ENCODE measurements at places on chromosomes 4 and X.

GRCh38 chr4:163693211-163693610, 198.7 kb downstream of the TMA16 start:
- DNase-seq = no peak

DNA sequence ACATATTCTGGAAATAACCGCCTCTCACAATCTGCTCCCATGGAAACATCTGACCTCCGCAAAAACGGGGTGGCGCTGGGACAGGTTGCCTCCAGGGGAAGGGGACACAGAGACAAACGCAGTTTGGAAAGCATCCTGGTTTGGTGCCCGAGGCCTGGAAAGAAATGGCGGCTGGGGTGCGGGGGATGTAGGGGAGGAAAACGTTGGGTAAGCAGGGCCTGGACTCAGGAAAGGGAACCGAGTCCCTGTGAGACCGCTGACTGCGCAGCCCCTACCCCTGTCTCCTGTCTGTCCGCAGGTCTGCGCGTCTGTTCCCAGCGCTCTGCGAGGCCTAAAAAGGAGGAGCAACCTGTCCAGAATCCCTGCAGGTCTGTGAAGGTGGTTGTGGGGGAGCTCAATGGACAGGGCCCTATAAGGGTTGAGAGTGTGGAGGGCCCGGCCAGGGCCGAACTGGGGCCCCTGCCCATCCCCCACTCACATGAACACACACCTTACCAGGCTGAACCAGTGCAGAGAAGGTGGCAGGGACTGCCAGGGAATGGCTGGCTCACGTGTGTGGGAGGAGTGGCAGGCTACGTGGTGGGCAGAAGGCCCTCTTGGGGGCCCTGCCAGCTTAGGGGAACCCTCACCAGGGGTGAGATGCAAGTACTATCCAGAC, 672 bp downstream of the TCEAL3 start:
- DNase-seq = no peak

DNA sequence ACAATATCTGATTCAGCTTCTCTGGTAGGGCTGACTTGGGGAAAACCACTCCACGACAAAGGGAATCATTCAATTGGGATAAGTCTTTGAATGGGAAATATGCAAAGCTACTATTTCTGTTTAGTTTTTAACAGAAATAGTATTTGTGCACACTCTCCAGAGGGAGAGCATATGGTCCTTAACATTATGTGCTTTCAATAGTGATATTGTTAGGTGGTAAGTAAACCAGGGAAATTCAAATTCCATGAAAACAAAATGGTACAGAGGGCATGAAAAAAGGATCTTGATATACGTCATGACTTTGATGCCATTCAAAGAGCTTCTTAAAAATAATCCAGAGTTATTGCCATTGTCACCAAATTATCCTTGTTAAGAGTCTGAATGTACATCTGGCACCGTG, 47.1 kb upstream of the CITED1 start:
- no peak for DNase-seq

- DNase-seq = no peak
Observed at GRCh38 chr4:168019921-168020320, 72.4 kb upstream of the ANXA10 start.

DNA sequence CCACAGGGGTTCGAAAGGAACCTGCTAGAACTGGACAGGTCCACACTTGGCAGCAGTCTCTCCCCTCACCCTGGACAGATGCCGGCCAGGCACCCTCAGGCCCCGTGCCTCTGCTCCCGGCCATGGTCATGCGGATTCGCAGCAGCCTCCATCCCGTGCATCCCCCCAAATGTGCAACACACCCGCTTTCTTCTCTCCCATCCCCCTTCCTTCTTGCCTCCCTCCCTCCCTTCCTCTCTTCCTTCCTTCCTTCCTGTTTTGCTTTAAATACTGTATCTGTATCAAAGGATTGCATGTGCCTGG, 35.0 kb upstream of the HMX1 start:
- DNase-seq = no peak

- DNase-seq = no peak
Observed at GRCh38 chr4:182478475-182478874, 235.3 kb downstream of the TENM3 start.

DNA sequence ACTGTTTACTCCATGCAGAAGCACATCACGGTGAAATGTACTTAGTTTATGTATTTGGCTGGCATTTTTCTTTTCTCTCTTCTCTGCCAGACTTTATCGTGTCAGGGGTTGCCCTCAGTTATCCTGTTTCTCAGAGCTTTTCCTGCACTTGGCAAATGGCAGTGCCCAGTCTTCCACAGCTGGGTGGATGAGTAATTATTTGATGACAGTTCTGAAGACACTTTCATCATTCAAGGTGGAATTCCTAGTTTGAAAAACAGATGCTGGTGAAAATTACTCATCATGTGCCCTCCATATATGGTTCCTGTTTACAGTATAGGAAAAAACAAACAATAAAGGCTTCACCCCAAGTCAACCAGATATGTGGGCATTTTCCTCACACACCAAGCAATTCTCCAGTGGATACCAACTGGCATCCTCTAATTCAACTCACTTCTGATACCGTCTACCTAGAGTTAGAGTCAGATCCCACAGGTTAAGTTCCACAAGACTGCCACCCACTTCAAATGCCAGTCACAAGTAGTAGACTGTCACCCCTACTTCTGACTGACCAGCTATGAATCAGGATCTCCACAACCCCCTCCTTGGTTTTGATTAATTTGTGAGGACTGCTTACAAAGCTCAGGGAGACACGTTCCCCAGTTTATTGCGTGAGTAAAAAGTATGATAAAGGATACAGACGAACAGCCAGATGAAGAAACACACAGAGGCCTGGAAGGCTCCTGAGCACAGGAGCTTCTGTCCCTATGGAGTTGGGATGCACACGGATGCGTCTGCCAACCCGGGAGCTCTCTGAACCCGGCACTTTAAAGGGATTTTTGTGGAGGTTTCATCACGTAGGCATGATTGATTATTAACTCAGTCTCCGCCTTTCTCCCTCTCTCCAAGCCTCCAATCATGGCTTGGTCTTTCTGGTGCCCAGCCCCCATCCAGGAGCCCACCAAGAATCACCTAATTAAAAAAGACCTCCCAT, 72.9 kb downstream of the CLDN34 start:
- no peak for DNase-seq

GRCh38 chrX:153305972-153306371, 15.6 kb downstream of the PNMA6F start:
- DNase-seq = no peak

DNA sequence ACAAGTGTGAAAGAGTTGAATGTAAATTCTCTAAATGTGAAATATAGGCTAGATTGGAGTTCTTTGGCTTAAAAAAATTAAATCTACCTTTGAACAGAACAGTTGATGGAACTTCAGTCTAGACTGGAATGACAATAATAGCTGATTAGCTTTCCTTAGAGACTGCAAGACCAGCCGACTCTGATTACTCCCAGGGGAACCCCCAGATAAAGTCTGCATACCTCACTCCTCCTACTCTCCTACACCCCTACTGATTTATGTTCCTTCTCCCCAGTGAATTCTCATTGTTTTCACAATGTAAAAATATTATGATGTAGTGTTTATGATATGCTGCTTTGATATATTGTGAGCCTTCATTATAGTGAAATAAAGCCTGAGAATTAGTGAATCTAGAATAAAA, 241.3 kb downstream of the CFAP299 start:
- DNase-seq = no peak

- no peak for DNase-seq
Observed at GRCh38 chrX:47129899-47130358, 14.6 kb downstream of the NDUFB11 start.

- no peak for DNase-seq
Observed at GRCh38 chrX:153827903-153828302, 2.4 kb downstream of the PDZD4 start.

GRCh38 chr4:165464813-165465381, 86.1 kb downstream of the CPE start:
- no peak for DNase-seq

DNA sequence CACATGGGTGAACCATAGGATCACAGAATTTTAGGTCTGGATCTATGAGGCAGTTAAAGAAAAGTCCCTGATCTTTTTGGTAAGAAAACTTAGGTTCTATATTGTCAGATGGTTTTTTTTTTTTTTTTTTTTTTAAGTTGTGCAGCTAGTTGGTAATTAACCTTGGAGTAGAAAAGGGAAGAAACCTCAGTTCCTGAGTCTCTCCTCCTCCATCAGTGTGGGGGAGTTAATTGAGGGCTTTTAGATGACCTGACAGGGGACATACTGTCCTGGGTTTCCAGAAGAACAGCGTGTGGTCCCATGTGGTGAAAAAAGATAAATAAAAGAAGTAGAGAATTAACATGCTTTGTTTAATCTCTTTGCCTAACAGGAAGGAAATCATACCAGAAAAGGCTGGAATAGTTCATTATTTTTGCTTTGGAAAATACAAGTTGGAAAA, 123.7 kb downstream of the ARHGAP10 start:
- DNase-seq = no peak

DNA sequence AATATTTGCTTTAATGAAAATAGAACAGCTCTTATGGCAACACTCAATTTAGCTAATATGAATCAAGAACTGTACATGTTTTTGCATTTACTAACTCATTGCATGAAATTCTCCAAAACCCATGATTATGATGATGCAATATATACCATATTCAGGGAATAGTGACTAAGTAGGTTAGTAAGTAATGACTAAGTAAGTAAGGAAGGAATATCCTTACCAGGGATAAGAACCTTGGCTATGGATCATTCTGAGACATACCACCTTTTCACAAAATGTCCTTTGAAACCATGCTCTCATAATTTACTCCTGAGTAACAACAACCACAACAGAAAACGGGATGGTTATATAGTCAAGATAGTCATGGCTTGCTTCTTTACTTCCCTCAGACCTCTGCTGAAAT, 1513.0 kb downstream of the STIM2 start:
- DNase-seq = no peak

DNA sequence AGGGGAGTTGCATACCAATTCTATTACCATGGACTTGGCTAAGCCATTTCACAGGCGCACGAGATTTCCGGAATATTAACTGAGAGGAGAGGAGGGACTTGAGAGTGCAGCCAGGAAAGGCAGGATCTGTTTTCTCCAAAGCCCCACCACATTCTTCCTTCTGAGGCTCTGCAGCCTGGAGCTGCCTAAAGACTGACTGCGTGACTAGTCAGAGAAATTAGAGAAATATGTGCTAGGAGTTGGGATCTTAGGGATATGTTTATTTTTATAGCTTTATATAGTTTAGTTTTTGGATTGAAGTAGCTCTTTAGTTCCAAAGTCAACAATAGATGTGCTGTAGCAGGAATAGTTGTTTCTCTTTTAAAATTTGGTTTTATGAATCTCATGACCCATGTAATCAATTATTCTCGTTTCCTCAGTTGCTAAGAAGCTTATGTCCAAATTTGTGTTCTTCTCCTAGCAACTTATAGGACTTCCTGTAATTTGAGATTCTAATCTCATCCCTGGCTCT, 300.1 kb upstream of the DDX53 start:
- no peak for DNase-seq

GRCh38 chr4:139849219-139849618, 183.6 kb downstream of the MGST2 start:
- DNase-seq = no peak

DNA sequence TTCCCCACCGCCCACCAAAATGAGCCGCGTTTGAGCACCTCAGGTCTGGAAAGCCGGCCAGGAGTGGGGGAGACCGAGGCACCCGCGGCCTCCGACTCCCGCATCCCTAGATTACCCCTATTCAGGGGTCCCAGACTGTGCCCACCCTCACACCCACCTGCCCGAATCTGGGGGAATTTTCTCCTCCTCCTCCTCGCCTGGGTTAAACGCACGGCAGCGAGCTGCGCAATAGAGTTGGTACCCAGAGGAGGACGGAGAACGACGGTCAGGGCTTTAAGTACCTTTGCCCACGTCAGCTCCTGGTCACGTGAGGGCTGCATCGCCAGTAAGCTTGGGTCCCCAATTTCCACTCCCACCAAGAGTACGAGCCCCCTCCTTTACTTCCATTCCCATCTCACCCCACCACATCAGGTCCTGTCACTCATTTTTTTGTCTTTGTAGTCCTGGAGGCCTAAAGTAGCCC, at the start of gene ARMCX2:
ARMCX2 (minus strand) TSS at position 250 of the 463 bp plus-strand sequence. CDS start 2,262 bp downstream, outside the sequence.
- no peak for DNase-seq

DNA sequence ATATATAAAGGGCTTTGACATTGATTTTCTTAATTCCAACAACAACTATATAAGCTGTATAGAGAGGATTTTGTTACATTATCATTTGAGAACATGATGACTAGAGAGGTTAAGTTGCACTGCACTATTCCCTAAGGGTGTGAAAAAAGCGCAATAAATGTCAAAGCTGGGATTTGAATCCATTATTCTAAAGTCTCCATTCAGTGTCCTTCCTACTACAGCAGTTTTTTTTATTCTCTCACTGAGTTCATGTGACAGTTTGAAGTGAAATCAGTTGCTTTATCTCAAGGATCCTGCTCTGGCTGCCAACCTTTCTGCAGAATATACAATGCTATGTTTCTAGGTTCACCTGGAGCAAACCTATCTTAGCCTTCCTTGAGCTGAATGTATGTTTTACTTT, 177.5 kb downstream of the ANKRD50 start:
- no peak for DNase-seq

GRCh38 chr4:43411226-43411625, 518.7 kb downstream of the GRXCR1 start:
- no peak for DNase-seq

GRCh38 chrX:66014084-66014483, 25.8 kb downstream of the VSIG4 start:
- DNase-seq = no peak

- no peak for DNase-seq
Observed at GRCh38 chrX:153445106-153445855, 575 bp downstream of the TREX2 start.

DNA sequence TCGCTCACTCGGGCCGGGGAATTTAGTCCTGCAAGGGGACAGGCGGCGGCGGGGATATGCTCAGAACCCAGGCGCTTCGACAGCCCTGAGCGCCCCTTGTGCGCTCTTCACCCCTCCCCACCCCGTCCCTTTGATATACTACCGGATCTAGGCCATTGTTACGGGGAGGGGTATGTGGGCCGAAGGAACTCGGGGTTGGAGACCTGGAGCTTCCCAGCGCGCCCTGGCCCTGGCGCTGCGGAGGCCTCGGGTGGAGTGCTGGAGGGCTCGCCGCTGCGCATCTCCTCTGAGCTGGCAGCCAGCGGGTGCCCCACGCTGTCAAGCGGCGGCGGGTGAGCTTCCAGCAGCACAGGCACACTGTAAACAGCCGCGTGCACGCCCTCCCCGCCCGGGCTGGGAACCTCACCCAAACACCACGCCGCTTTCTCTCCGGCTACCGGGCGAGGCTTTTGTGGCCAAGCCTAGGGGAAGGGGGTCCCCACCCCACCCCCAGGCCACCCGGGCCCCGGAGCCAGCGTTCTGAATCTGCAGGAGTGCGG, 54.5 kb upstream of the BCOR start:
- DNase-seq = no peak

GRCh38 chr4:69078852-69079251, 17.4 kb upstream of the UGT2B7 start:
- no peak for DNase-seq

- no peak for DNase-seq
Observed at GRCh38 chrX:102341867-102342266, 94.9 kb downstream of the NXF2 start.

DNA sequence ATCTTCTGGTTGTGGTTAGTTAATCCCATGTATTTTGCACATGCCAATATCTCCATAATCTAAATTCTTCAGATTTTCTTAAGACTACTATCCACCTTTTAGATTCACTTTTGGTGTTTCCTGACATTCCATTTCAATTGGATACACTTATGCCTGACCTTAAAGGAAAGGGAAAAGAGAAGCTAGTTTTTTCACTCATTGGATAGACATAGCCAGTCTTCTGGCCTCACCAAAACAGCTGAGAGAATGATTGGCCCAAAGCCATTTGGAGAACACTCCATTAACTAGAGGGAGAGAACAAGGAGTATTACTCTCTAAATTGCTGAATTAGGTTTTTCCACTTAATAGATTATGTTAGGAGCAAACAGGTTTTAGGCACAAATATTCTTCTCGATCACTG, 4.0 kb downstream of the PRPS1 start:
- DNase-seq = no peak

Measured in SIG-M5 (cell line).